ENCODE measurements at places on chromosomes 12 and 14.

DNA sequence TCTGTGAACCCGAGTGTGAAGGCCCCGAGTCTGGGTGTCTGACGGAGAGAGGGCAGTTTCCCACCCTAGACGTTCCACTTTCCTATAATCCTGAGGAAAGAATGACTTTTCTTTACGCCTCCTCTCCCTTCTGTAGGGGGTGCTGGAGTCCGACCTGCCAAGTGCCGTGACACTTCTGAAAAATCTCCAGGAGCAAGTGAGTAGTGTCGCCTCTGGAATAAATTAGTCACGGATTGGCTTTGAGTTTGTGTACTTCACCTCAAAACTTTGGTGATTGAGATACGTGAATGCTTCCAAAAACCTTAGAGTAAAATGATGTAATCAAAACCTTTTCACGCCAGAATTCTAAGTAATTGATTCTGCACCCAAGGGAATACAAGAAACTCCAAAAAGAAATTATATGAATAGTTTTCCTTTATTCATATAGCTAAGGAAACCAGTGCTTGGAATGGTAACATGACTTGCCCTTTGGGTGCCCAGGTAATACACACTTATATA lies 452 bp downstream of the NGDN start:
- no peak for DNase-seq

GRCh38 chr12:64600164-64600561 lies 10.1 kb upstream of the RASSF3 start:
- no peak for DNase-seq

DNA sequence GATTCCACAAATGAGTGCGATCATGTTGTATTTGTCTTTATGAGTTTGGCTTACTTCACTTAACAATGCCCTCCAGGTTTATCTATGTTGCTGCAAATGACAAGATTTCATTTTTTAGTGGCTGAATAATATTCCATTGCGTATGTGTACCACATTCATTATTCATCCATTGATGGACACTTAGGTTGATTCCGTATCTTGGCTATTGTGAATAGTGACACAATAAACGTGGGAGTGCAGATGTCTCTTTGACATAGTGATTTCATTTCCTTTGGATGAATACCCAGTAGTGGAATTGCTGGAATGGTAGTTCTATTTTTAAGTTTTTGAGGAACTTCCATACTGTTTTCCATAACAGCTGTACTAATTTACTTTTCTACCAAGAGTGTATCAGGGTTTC lies 23.5 kb downstream of the AKAP6 start:
- no peak for DNase-seq

- DNase-seq = peak; percentile 52
Measured at GRCh38 chr14:39267608-39268005, 33.9 kb downstream of the MIA2 start.

GRCh38 chr12:49293056-49293956 lies 1.6 kb upstream of the PRPH start:
- no peak for DNase-seq

- no peak for DNase-seq
Measured at GRCh38 chr14:54579621-54580020, 12.7 kb downstream of the SAMD4A start.

DNA sequence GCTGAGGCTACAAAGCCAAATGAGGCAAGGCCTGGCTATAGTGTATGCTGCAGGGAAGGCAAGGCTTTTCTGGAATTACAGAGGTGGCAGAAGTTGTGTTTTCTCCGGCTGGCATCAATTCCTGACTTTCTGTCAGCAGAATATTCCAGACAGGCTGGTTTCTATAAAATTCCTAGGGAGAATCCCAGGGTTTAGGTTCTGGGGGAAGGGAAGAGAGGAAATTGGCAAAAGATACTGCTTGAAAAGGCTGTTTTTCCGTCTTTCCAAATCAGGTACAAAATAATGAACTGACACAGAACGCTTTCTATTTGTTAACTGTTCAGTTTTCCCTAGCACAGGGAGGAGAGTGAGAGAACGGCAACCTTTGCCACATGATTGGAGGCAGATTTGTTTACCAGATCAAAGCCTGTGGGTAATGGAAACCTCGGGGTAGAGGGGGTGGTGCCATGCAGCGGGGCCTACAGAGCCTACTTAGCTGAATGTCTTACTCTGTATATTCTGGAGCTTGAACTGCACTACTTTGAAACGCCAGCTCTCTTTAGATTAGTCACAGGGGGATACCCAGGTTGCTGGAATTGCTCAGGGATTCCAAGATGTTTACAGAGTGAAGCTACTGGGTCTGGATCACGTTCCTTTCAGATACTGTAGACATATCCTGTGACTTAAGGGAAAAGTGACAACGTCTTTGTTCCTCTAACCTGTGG lies 65.8 kb upstream of the DACT1 start:
- peak; percentile 72 for DNase-seq

- no peak for DNase-seq
Measured at GRCh38 chr14:103377522-103378037, 7.6 kb upstream of the MARK3 start.

DNA sequence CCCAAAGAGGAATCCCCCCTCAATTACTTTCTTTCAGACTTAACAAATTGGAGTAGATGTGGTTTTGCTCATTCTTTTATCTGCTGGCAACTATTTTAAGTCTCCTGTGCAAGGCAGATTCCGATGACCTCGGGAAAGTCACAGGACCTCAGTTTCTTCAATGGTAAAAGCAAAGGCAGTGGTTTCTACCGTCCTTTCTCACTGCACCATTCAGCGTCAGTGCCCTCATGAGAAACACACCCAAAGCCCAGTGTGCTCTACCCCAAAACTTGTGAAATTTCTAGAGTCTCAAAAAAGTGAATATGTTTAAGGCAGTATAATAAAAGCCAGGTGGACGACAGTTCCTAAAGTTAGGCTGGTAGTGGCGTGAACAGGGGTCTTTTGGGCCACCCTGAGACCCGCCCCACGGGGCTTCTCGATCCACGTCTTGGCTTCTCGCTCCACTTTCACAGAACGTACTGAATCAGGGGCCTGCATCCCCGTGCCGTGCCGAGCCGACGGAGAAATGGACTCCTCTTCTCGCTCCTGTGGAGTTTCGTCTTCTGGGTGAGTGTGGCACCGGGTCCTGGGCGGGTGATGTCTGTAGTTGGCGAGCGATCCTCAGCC lies 1.3 kb upstream of the ARHGAP5 start:
- DNase-seq = peak; percentile 37

GRCh38 chr12:103924761-103925641 lies 5.2 kb upstream of the HSP90B1 start:
- DNase-seq = peak; percentile 57

DNA sequence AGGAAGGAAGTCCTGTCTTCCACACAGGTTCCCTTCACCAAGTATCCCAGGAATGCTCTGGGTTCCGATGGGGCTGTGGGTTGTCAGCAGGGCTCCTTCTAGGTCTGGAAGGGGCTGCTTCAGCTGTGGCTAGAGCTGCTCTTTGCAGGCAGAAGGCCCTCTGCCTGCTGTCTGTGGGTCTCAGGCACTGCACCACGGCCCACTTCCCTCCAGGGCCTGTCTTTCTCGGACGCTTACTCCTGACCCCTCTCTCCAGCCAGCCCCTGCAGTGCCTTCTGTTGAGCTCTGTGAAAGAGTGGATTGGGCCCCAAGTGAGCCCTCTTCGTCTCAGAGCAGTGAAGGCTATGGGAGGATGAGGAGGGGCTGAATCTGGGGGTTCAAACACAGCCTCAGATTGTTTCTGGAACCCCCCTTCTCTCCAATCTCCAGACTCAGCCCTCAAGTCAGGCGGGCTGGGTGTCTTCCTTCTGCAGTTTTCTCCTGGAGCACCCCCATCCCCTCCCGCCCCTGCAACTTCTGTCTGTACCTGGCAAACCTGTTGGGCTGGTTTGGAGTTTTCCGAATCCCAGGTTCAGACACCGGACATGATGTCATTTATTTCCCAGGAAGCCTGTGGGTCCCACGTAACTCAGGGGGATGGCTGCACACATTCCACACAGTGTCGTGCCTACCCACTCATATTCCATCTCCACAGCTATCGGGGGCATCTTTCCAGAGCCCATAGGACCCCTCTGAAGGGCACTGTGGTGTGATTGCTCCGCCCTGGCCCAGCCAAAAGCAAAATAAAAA lies 24.9 kb upstream of the SPPL3 start:
- DNase-seq = no peak

DNA sequence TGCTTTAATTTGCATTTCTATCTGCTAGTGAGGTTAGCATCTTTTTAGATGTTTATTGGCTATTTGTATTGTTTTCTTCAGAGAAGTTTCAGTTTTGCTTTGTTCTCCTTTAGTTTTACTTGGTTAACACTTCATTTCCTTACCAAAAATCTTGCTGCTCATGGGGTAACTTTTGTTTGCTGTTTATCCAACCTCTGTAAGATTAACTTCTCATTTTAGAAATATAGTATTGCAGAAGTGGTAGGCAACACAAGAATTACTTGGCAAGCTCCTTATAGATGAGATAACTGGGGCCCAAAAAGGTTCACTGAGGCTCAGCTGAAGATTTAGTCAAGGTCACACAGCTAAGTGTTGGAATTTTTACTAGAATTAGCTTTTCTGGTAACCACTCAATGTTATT lies 40.5 kb downstream of the ALKBH1 start:
- DNase-seq = no peak

DNA sequence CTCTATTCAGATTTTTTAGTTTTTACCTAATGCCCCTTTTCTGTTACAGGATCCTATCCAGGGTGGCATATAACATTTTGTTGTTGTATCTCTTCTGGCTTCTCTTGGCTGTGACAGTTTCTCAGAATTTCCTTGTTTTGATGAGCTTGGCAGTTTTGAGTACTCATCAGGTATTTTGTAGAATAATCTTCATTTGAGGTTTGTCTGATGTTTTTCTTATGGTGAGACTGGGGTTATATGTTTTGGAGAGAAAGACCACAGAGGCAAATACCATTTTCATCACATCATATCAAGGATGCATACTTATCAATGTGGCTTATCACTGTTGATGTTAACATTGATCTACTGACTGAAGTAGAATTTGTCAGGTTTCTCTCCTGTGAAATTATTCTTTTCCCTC lies 14.0 kb upstream of the LYZ start:
- no peak for DNase-seq
